NCI-H187 (cell line): ENCODE measurements at places on chromosomes 1 and 21.

- no peak for DNase-seq
Observed at GRCh38 chr1:201468501-201468843, 516 bp downstream of the PHLDA3 start.

DNA sequence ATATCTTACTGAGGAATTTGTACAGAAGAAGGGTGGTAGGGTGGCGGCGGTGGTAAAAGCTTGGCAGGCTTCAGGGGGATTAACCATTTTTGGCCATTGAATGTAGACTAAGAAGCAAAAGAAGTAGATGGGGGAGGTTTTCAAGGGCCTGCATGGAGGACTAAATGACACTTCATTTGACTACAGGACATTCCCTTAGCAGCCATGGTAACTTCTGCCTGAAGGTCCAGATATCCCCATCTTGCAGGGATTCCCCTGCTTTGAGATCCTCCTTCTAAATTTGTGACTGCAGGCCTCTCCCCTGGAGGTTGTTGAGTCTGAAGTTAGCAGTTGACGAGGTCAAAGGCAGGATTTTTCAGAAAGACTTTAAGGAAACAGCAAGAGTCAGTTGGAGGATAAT, 4.8 kb downstream of the VASH2 start:
- DNase-seq = no peak

DNA sequence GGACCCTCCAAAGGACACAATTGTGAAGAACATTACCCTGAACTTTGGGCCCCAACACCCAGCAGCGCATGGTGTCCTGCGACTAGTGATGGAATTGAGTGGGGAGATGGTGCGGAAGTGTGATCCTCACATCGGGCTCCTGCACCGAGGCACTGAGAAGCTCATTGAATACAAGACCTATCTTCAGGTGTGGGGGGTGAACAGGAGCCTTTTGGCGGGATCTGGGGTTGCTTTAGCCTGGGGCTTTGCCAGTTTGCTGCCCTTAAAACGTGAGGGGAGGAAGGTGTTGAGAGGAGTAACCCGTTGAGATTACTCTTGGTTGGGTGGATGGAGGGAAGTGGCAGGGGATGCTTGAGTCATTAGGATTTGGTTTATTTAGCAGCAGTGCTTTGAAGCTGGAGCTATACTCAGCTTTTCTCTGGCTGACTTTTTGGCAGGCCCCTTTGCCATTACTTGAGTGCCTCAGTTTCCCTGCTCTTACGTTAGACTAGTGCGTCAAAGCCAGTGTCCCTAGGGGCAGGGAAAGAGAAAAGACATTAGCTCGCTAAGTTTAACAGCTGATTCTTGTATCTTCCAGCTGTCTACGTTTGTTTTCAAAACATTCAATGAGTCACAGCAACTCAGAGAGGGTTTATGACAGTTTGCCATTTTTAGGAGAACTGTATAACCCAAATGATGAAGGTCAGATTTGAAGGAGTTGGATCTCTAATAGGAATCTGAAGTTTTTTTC, 4.4 kb downstream of the NDUFS2 start:
- no peak for DNase-seq

- no peak for DNase-seq
Observed at GRCh38 chr1:89657886-89658285, 25.0 kb downstream of the LRRC8C start.

GRCh38 chr21:14690886-14691285, 144.8 kb upstream of the SAMSN1 start:
- DNase-seq = no peak

GRCh38 chr1:159924025-159924790, 1.1 kb downstream of the TAGLN2 start:
- DNase-seq = no peak

DNA sequence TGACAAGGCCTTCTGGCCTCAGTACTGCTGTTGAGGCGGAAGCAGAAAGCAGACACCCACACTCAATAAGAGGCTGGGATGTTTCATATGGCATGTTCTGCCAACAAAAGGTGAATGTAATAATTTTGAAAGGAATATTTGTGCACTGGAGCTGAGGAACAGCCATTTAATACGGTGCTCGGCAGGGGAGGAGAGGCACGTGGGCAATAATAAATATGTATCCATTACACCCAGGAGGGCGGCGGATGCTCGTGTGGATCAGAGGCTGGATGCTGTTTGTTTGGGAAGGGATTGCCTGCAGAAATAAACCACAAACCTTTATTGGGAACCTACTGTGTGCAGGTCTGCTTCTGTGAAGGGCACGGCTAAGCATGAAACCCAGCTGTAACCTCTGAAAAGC, 92.0 kb downstream of the VWA5B1 start:
- DNase-seq = no peak

GRCh38 chr1:67137307-67137753, 2.6 kb upstream of the C1orf141 start:
- DNase-seq = no peak

GRCh38 chr1:206955476-206956451, 9.5 kb upstream of the PIGR start:
- DNase-seq = no peak

DNA sequence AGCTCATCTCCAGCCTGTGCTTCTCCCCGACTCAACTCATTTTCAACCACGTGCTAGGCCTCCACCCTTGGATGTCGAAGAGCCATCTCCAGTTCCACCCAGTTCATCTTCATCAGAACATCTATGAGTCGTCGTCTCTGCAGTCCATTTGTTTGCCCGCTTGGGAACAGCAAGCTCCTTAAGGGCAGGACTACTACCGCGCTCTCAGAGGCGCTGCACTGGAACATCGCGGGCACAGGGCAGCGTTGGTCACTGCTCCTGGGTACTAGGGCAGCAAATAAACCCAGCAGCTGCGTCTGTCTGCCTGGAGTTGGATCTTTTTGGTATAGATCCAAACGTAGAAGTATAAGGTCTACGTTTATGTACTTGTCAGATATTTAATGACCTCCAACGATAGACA, 478 bp upstream of the PRDM2 start:
- DNase-seq = no peak

- DNase-seq = no peak
Observed at GRCh38 chr1:172360511-172360910, 60.0 kb upstream of the C1orf105 start.

DNA sequence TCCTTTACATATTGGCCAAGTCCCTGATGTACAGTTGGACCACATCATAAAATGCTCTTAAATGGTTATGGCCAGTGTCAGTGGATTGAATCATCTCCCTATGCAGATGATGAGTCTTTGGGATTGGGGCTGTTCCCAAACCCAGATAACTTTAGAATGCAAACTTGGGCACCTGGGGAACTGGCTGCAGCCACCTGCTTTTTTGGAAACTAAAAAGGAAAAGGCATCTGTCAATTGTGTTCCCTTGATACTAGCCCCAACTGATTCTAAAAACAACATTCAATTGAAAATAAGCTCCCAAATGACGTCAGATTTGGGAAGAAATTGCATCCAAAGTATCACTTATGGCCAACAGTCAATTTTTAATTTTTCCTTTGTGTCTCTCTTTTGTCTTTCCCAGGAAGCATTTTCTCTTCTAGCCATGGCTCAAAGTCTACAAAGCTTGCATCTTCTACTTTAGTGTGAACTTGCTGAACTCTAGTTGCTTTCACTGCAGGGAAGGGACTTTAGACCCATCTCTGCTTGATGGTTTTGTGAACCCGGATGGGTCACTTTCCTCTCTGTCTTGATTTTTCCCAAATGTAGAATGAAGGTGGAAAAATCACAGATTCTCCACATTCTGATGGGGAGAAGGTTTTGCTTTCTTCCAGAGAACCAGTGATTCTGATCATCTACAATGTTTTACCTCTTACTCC, 402.3 kb upstream of the USP24 start:
- no peak for DNase-seq

GRCh38 chr1:46528297-46528955, 23.0 kb downstream of the KNCN start:
- no peak for DNase-seq

DNA sequence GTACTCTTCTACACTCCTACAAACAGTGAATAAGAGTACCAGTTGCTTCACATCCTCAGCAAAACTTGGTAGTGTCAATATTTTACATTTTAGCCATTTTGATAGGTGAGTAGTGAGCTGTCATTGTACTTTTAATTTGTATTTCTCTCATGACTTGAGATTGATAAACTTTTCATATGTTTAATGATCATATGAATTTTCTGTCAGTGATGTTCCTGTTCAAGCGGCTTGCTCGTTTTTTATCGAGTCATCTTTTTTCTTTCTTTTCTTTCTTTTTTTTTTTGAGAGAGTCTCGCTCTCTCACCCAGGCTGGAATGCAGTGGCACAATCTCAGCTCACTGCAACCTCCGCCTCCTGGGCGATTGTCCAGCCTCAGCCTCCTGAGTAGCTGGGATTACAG, 17.0 kb upstream of the WDTC1 start:
- no peak for DNase-seq

GRCh38 chr1:211318576-211319280, 7.9 kb upstream of the TRAF5 start:
- no peak for DNase-seq

- no peak for DNase-seq
Observed at GRCh38 chr1:116927049-116927798, 17.5 kb downstream of the PTGFRN start.

DNA sequence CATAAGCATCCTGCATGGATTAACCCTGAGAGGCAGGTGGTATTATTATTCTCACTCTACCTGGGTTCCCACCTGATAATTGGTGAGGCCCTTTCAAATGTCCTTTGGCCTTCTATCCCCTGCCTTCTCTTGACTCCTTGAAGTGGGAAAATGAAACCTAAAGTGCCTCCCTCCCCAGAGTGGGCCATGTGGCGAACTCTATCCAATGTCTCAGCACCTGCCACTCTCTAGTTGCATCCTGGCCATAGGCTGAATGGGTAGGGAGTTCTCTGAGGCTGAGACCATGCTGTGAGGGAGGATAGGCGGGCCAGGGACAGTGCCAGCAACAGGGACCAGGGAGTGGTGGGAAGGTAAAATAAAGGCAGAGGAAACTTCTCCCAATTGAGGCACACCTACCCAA, 35.3 kb downstream of the ELF3 start:
- peak; percentile 88 for DNase-seq

- DNase-seq = no peak
Observed at GRCh38 chr1:115873184-115873583, 32.3 kb upstream of the NHLH2 start.

DNA sequence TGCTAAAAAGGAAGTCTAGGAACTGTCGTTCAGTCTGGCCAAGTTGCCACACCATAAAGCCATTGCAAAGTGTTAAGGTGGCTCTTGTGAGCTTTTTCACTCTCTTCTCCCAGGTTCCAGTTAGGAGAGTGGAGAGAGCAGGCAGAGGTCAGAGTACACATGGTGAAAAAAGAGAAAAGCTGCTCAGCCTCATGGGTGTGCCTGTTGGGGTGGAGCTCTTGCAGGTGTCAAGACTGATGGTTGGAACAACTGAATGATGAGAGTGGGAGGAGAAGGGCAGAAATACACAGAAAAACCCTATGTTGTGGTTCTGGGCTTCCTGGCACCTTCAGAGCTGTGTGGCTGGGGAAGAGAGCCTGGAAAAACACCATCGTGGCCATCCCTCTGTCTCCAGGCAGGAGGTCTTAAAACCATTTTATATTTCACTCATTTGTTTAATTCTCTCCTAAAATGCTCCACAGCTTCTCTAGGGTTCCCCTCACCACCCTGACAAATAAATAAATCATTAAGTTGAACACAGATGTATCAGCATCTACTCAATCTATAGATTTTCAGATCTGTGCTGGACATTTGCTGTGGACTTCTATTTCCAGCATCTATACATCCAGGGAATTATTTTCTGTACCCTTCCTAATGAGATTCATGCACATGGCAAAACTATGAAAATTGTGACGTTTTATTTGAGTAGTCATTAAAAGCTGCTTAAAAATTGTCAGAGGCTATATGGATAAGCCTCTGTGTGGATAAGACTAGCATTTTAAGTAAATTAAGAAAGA, 17.5 kb downstream of the UBASH3A start:
- no peak for DNase-seq

GRCh38 chr1:47533793-47534328, 96.0 kb downstream of the FOXD2 start:
- DNase-seq = no peak

DNA sequence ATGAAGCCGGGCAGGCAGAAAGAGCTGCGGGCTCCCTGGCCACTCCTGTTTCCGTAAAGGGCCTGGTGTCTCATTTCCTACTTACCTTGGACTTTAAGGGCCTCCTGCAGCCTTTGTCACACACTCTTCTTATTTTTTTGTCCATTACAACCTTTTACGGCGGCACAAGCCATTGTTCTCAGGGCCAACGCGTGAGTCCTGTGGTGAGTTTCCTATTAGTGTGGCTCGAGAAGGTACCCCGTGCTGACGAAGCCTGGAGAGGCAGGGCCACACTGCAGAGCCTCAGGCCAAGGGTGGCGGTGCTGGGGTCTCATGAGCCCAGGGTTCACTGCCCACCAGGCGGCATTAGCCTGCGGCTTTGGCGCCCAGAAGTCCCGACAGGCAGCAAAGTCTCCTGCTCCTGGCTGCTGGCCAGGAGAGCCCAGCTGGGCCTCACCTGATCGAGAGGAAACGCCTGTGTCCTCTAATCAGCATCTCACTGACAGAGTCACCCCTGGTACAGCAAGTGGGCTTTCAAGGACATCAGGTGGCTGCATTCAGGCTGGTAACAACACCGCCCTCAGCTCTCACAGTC, 62.0 kb downstream of the SIK1 start:
- DNase-seq = peak; percentile 78

DNA sequence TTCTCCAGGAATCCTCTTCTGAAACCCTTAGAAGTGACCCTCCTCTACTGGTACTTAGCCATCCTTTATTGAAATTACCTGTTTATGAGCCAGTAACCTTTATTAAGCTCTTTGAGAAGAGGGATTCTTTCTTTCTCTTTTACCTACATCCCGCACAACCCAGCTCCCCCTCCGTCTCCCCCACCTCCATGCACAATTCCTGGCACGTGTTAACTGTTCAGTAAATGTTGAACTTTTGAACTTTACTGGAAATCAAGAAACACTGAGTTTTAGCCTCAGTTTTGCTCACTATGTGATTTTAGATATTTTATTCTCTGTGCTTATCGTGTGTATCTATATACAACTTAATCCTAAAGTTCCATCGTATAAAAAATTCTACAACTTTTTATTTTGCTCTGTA, 1.8 kb downstream of the TMED5 start:
- DNase-seq = no peak

- no peak for DNase-seq
Observed at GRCh38 chr1:22100168-22100567, 42.7 kb downstream of the WNT4 start.

DNA sequence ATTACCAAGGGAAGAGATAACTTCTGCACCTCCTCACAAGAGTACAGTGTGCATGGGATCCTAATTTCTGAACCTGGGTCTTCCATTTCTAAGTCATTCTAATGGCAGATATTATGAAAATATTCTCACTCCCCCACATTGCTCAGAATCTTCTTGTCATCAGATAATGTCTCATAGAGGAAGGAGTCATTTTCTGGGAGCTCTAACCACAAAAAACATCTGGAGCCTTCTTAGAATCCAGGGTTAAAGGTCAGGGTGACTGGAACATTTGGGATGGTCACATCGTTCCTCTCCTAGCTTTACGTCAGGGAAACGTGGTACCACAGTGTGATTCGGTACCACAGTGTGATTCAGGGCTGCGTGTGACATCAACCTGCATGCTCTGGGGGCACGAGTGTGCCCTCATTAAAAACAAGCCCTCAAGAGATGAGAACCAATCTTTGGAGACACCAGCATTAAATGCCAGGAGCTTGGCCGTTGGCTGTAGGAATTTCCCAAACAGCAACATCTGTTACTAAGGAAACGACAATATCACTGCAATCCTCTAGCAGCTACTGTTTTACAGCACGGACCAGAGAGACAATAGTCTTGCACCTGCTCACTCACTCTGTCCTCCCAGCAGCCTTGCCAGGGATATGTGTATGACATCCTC, 179.1 kb downstream of the PSMG1 start:
- no peak for DNase-seq
